ENCODE measurements at places on chromosomes 7 and 10.

GRCh38 chr7:496528-497295 is 22.9 kb downstream of the PDGFA start:
- DNase-seq = no peak
- H3K27me3 ChIP-seq = no peaks in the 10 kb centered on the region
- no peak overlapping the region for H3K4me3 ChIP-seq
- H3K36me3 ChIP-seq = peaks cover 22% of the 10 kb centered on the region
- no peak overlapping the region for H3K27ac ChIP-seq

DNA sequence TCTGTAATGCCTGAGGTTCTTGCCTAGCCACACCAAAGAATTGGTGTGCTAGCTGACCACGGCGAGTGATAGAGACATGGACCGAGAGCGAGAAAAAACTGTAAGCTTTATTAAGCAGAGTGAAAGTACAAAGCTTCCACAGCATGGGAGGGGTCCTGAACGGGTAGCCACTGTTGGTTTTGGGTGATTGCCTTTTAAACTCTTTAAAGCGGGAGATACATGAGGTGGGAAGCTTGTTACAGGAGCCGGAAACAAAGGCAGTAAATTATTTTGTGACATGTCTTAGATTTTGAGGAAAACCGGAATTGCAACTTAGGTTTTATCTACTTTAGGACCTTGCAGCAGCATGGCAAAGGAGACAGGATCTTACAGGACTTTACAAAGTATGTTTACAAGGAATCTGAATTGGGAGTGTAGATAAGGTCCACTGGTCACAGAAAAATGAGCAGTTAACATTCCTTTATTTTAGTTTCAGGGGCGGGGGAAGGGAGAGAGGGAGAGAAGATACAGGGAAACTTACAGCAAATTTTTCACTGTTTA is 252.7 kb upstream of the MBL2 start:
- H3K27me3 ChIP-seq = no peaks in the 10 kb centered on the region
- no peak overlapping the region for H3K4me3 ChIP-seq
- H3K4me1 ChIP-seq = peaks cover 1% of the 10 kb centered on the region
- no peak overlapping the region for H3K27ac ChIP-seq
- no peaks in the 10 kb centered on the region for H3K36me3 ChIP-seq

GRCh38 chr10:15814565-15814964 is 45.7 kb downstream of the MINDY3 start:
- no peak overlapping the region for H3K4me3 ChIP-seq
- DNase-seq = no peak
- no peaks in the 10 kb centered on the region for H3K36me3 ChIP-seq
- no peaks in the 10 kb centered on the region for H3K27me3 ChIP-seq
- H3K4me1 ChIP-seq = no peaks in the 10 kb centered on the region

DNA sequence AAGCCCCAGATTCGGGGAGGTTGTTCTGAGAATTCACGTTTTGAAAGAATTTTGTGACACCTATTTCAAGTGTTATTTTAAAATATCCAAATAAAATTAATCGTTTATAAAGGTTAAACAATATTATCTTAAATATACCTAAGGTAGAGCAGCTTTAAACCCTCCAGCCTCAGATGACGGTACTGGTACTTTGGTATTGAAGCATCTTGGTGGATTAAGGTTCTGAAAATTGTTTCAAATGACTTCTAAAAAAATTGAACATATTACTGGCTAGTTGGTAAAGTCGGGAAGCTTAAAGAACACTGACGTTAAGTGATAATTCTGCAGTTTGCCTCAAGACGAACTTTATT is 392 bp upstream of the HUS1 start:
- peak overlapping the region; percentile 93 for H3K27ac ChIP-seq
- DNase-seq = no peak
- H3K4me1 ChIP-seq = peaks cover 14% of the 10 kb centered on the region
- peaks cover 8% of the 10 kb centered on the region for H3K36me3 ChIP-seq

GRCh38 chr10:58305821-58306220 is 29.0 kb upstream of the UBE2D1 start:
- no peak overlapping the region for H3K27ac ChIP-seq
- no peaks in the 10 kb centered on the region for H3K36me3 ChIP-seq
- H3K4me3 ChIP-seq = no peak overlapping the region
- H3K4me1 ChIP-seq = no peaks in the 10 kb centered on the region
- no peaks in the 10 kb centered on the region for H3K27me3 ChIP-seq

GRCh38 chr7:30705596-30705995 is 23.3 kb upstream of the CRHR2 start:
- H3K27ac ChIP-seq = no peak overlapping the region
- DNase-seq = no peak
- H3K27me3 ChIP-seq = no peaks in the 10 kb centered on the region
- no peaks in the 10 kb centered on the region for H3K36me3 ChIP-seq

- no peaks in the 10 kb centered on the region for H3K36me3 ChIP-seq
- no peak overlapping the region for H3K27ac ChIP-seq
These were observed 138.9 kb downstream of the GRK5 start for GRCh38 chr10:119346095-119346832.

GRCh38 chr7:5278766-5279165 is 4.0 kb upstream of the SLC29A4 start:
- H3K4me3 ChIP-seq = no peak overlapping the region
- H3K36me3 ChIP-seq = no peaks in the 10 kb centered on the region
- no peak for DNase-seq
- H3K27ac ChIP-seq = no peak overlapping the region
- H3K27me3 ChIP-seq = no peaks in the 10 kb centered on the region
- H3K4me1 ChIP-seq = peaks cover 7% of the 10 kb centered on the region

DNA sequence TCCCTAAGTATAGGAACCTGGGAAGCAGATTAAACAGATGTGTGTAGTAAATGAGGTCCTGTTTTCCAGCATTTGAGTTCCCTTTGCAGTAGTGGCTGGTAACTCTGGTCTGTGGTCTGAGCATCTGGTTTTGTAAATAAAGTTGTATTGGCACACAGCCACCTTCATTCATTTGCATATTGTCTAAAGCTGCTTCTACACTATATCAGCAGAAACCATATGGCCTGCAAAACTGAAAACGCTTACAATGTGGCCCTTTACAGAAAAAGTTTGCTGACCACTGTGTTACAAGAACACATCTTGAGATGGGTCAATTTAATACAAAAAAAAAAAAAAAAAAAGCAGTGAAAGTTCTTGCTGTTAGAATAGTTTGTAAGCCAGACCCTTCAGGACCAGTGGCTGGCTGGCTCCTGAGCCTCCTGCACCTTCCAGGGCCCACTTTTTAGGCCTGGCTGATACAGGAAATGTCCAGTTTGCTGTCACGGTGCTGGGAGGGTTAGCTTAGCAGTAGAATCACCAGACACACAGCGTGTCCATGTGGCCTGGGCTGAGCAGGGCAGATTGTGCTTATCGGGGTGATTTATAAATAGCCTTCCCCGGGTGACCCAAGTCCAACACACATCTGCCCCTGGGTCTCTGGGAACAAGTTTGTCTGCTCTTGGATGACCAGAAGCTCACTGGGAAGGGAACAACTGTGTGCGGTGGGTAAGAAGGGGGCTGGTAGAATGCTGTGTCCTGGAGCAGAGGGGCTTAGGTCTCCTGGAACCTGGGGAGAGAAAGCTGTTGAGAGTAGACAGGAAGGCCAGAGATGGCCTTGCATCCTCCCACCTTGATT is 1.4 kb downstream of the C10orf71 start:
- no peak overlapping the region for H3K27ac ChIP-seq
- no peak overlapping the region for H3K4me3 ChIP-seq
- H3K27me3 ChIP-seq = no peaks in the 10 kb centered on the region
- peaks cover 13% of the 10 kb centered on the region for H3K4me1 ChIP-seq
- DNase-seq = no peak
- no peaks in the 10 kb centered on the region for H3K36me3 ChIP-seq

- no peak for DNase-seq
- H3K4me3 ChIP-seq = no peak overlapping the region
- no peaks in the 10 kb centered on the region for H3K27me3 ChIP-seq
- H3K36me3 ChIP-seq = no peaks in the 10 kb centered on the region
- H3K27ac ChIP-seq = no peak overlapping the region
These were observed 15.1 kb upstream of the TBX20 start for GRCh38 chr7:35268953-35269352.

DNA sequence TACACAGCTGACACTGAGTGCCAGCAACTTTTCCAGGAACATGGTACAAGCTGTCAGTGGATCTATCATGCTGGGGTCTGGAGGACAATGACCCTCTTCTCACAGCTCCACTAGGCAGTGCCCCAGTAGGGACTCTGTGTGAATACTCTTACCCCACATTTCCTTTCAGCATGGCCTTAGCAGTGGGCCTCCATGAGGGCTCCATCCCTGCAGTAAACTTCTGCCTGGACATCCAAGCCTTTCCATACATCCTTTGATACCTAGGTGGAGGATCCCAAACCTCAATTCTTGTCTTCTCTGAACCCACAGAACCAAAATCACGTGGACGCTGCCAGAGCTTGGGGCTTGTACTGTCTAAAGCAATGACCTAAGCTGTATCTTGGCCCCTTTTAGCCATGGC is 116.8 kb downstream of the IQUB start:
- no peak overlapping the region for H3K4me3 ChIP-seq
- no peaks in the 10 kb centered on the region for H3K36me3 ChIP-seq
- H3K4me1 ChIP-seq = no peaks in the 10 kb centered on the region
- H3K27me3 ChIP-seq = no peaks in the 10 kb centered on the region
- DNase-seq = no peak
- no peak overlapping the region for H3K27ac ChIP-seq

DNA sequence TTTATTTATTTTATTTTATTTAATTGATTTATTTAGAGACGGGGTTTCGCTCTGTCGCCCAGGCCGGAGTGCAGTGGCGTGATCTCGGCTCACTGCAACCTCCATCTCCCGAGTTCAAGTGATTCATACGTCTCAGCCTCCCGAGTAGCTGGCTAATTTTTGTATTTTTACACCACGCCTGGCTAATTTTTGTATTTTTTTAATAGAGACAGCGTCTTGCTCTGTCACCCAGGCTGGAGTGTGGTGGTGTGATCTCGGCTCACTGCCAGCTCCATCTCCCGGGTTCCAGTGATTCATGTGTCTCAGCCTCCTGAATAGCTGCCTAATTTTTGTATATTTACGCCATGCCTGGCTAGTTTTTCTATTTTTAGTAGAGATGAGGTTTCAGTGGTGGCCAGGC is 34.2 kb downstream of the AP5Z1 start:
- DNase-seq = no peak
- H3K4me3 ChIP-seq = no peak overlapping the region
- no peaks in the 10 kb centered on the region for H3K4me1 ChIP-seq
- no peak overlapping the region for H3K27ac ChIP-seq
- no peaks in the 10 kb centered on the region for H3K36me3 ChIP-seq

DNA sequence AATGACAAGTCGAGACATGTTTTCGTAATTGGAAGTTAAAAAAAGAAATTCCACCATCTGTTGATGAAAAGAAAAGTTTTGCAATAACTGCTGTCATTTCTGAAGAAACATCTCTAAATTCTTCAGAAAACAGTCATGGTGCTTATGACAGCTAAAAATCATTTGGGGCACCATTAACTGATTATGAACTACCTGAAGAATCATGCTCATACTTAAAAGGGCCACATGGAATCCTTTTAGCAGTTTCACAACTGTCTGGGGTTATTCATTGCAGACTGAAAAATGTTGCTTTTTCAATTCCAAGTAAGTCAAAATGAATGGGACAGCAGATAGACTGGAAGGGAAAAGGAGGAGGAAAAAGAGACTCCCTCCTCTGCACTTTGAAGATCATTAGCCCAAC is 134.2 kb downstream of the CHN2 start:
- peaks cover 9% of the 10 kb centered on the region for H3K4me1 ChIP-seq
- no peaks in the 10 kb centered on the region for H3K27me3 ChIP-seq
- H3K27ac ChIP-seq = no peak overlapping the region
- no peak overlapping the region for H3K4me3 ChIP-seq
- no peaks in the 10 kb centered on the region for H3K36me3 ChIP-seq

GRCh38 chr10:72785409-72785808 is 93.5 kb downstream of the MCU start:
- no peak overlapping the region for H3K27ac ChIP-seq
- DNase-seq = no peak
- H3K27me3 ChIP-seq = no peaks in the 10 kb centered on the region
- no peaks in the 10 kb centered on the region for H3K36me3 ChIP-seq

- no peaks in the 10 kb centered on the region for H3K27me3 ChIP-seq
- no peak for DNase-seq
- no peak overlapping the region for H3K4me3 ChIP-seq
- no peaks in the 10 kb centered on the region for H3K4me1 ChIP-seq
- H3K36me3 ChIP-seq = no peaks in the 10 kb centered on the region
These were observed 125.5 kb downstream of the FAM204A start for GRCh38 chr10:118216571-118217170.

DNA sequence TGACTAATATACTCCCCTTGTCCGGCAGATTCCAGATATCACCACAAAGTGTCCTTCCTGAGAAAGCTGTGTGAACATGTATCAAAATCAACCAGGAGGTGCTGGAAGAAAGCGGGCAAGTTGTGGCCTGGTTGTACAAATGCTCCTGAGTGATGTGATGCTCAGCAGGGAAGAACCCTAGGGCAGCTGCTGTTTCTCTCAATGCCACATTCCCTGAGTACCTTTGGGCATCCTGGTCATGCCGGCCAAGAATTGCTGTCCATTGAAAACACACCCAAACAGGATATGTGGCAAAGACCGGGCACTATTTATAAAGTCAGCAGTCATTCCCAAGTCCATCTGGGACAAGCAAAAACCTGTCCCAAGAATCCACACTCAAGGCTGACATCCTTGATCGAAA is 7.8 kb upstream of the ADCY1 start:
- H3K27me3 ChIP-seq = no peaks in the 10 kb centered on the region
- no peaks in the 10 kb centered on the region for H3K36me3 ChIP-seq
- H3K4me1 ChIP-seq = no peaks in the 10 kb centered on the region

GRCh38 chr10:30045961-30046360 is 13.4 kb downstream of the JCAD start:
- no peak overlapping the region for H3K4me3 ChIP-seq
- no peaks in the 10 kb centered on the region for H3K36me3 ChIP-seq
- no peak overlapping the region for H3K27ac ChIP-seq
- no peaks in the 10 kb centered on the region for H3K27me3 ChIP-seq
- H3K4me1 ChIP-seq = no peaks in the 10 kb centered on the region
- DNase-seq = no peak

DNA sequence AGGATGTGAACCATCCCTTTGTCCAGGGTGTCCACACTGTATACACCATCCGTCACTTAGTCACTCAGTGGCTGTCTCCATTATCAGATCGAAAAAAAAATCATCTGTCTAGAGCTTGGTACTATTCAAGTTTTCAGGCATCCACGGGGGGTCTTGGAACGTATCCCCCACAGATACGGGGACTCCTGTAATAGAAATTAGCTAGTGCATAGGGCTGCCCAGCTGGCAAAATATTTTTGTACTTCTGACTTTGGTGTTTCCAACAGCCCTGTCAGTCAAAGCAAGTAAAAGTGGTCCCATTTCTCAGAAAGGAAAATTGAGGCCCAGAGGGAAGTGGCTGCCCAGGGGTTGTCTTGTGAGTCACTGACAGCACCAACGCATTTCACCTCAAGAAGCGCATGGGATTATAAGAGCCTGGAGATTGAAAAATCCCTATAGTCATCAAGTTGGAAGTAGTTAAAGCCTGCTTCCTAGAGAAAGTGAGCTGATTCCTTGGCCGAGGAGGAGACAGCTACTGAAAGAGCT is 52.1 kb upstream of the SLC29A3 start:
- H3K4me3 ChIP-seq = no peak overlapping the region
- no peaks in the 10 kb centered on the region for H3K36me3 ChIP-seq
- DNase-seq = no peak
- no peaks in the 10 kb centered on the region for H3K27me3 ChIP-seq
- no peak overlapping the region for H3K27ac ChIP-seq

Data from vagina (tissue), 2 donors.